AG20443 (cell line): ENCODE measurements at places on chromosomes 4 and X.

GRCh38 chrX:39613482-39613995 is 484.2 kb downstream of the BCOR start:
- peak; percentile 16 for DNase-seq

DNA sequence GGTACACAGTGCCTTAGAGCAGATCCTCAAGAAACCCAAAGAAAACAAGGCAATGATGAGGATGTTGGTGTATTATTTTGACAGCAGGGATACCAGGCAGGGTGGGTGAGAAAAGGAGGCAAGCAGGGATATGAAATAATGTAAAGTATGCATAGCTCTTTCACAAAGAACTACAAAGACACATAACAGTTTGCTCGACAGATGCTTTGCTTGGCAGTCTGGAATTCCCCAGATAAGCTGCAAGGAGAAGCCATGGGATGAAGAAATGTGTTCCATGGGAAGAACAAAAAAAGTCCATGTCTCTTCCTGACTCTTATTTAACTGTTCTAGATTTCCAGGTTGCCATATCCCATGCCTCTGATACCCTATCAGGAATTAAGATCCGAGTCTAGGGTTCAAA is 75.4 kb downstream of the FAM13A start:
- DNase-seq: no peak

DNA sequence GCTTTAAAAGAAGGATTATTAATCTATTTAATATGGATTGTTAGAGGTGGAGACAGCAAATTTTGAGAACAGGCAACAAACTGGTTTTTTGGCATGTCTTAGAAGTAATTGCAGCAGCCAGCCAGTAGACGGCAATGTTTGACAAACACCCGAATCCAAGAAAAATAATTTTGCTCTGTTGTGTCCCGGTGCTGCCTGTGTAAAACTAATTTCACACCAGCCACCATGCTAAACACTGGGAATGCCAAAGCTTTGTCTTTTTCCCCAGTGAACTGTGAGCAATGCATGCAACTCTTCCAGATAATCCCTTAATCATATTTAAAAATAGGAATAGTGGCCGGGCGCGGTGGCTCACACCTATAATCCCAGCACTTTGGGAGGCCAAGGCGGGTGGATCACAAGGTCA is 25.9 kb downstream of the SMIM31 start:
- DNase-seq: peak; percentile 57

- no peak for DNase-seq
Measured at GRCh38 chr4:10639664-10640063, 44.9 kb downstream of the CLNK start.

GRCh38 chr4:30721185-30722091 is 1.3 kb downstream of the PCDH7 start:
- peak; percentile 65 for DNase-seq

- no peak for DNase-seq
Measured at GRCh38 chr4:105149771-105150170, 3.1 kb downstream of the TET2 start.

DNA sequence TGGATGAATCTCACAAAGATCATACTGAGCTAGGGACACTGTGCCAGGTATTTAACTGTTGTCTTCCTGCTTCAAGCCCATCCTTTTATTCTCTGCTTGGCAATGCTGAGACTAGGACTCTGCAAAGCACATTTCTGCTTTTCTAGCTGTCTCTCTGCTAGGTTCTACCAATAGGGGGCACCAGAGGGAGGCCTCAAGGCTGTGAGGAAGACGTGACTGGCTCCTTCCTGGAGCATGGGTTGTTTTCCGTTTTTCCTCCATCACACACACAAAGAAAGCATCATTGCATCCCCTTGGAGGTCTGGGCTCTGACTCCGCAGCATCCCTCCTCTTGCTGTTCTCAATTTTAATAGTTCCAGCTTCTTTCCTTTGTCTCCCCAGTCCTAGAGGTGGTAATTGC is 10.9 kb upstream of the DCTD start:
- no peak for DNase-seq

- peak; percentile 96 for DNase-seq
Measured at GRCh38 chr4:25312496-25313200, at the start of gene ZCCHC4. ZCCHC4 (plus strand) TSS chr4:25312774; CDS start chr4:25312810, 36 bp downstream.

GRCh38 chr4:15765910-15766697 is 12.0 kb upstream of the CD38 start:
- DNase-seq: no peak

- DNase-seq: no peak
Measured at GRCh38 chr4:4347585-4347984, 39.3 kb upstream of the NSG1 start.

DNA sequence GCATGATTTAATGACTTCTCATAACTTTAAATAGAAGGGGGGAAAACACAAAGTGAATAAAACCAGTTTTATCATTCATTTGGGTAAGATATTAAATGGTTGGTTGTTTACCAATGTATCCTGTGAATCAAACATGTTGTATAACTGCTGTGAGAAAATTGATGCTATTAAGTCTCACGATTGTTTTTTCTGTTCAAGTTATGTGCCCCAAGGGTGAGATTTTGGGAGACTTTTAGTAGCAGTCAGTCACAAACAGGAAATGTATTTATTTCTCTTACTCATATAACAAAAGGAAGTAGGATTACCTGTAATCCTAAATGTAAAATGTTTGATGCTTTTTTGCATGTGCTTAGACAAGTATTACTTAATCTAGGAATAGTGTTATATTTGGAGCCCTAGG is 39.2 kb downstream of the MTHFD2L start:
- DNase-seq: no peak

- no peak for DNase-seq
Measured at GRCh38 chrX:12779534-12779933, 11.7 kb upstream of the PRPS2 start.

- no peak for DNase-seq
Measured at GRCh38 chrX:130340271-130340670, 552 bp downstream of the SLC25A14 start.

DNA sequence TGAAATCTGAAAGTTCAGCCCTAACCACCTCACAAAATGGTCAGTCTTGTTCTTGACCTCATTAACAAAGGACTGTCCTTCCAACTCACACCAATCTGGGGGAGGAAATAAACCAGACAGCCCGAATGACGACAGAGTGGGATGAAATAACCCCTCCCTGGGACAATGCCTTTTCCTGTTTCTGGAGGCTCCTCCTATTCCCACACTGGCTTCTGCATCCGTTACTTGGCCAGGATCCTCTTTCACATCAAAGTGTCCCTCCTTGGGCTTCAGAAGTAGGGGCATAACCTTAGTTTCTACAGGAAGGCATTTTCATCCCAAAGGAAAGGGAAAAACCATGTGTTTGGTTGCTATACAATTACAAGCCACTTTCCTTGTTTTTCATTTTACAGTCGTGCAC is 59.8 kb upstream of the RPL34 start:
- no peak for DNase-seq

GRCh38 chr4:63921561-63921960 is 487.7 kb downstream of the TECRL start:
- no peak for DNase-seq

DNA sequence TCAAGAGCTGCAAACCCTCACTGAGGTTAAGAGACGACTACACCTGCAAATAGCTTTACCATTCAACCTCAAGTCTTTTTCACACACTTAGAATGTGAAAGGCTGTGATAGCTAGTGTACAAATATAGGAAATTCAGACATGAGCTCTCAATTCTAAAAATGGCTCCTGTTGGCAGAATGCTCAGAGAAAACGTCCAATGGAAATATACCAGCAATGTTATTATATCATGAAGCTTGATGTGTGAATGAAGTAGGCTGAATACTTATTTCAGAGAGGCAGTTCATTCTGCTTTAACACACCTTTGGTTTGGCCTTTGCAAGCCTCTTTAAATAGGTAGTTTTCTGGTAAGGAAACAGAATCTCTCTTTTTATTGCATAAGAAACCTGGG is 227.6 kb downstream of the ADAMTS3 start:
- DNase-seq: no peak

- no peak for DNase-seq
Measured at GRCh38 chr4:3019145-3019846, 55.0 kb downstream of the HTT-AS start.
